Activated naive CD4-positive, alpha-beta T cell treated with anti-CD3 and anti-CD28 coated beads for 36 hours (primary cell): ENCODE measurements at places on chromosomes 3 and 15. TPM values are rescaled to one million over a fixed set of nuclear protein-coding genes. Genes with fewer than 3 reads are reported as not detected.

The RETNLB gene
- total RNA-seq, result not detected

The ISY1 gene
- total RNA-seq, result 56.8 TPM

The RBMS3 gene
- total RNA-seq, result 1.1 TPM

GRCh38 chr3:101120039-101120438 is 126.8 kb upstream of the ABI3BP start:
- peaks cover 13% of the 10 kb centered on the region for H3K27me3 ChIP-seq
- no peaks in the 10 kb centered on the region for H3K36me3 ChIP-seq
- no peak for DNase-seq

- no peak overlapping the region for H3K27ac ChIP-seq
- DNase-seq, result no peak
- peaks cover 9% of the 10 kb centered on the region for H3K27me3 ChIP-seq
- H3K36me3 ChIP-seq, result no peaks in the 10 kb centered on the region
Measured at GRCh38 chr3:53485675-53486403, 8.6 kb upstream of the CACNA1D start.

DNA sequence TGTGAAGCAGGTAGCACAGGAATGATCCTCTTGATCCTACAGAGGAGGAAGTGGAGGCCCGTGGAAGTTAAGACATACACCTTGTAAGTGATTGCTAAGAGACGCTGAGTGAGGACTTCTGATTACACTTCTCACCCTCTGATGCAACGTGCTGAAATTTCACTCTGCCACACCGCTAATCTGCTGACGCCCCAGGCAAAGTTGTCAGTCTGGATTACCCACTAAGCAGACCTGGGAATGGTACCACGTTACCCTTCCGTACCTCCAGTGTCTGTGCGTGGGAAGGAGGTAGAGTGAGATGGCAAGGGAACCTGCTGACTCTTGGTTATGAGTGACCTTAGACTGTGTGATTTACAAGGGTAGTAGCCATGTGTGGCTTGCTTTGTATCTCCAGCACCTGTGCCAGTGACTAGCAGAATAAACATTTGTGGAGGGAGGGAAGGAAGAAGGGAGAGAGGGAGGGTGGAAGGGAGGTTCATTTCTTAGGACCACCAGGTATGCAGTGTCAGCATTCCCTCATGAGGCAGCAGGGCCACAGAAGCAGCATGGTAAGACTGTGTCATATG is 115.0 kb downstream of the ALDH1A2 start:
- H3K36me3 ChIP-seq, result no peaks in the 10 kb centered on the region
- H3K4me1 ChIP-seq, result no peaks in the 10 kb centered on the region
- no peak overlapping the region for H3K27ac ChIP-seq
- peaks cover 2% of the 10 kb centered on the region for H3K27me3 ChIP-seq
- no peak overlapping the region for H3K4me3 ChIP-seq

The ANKRD63 gene
- total RNA-seq, result not detected

GRCh38 chr3:129161860-129162271 is 1.0 kb upstream of the ISY1 start:
- peak; percentile 45 for DNase-seq
- H3K27ac ChIP-seq, result peak overlapping the region; percentile 99
- H3K27me3 ChIP-seq, result no peaks in the 10 kb centered on the region
- H3K4me3 ChIP-seq, result peak overlapping the region; percentile 87
- H3K4me1 ChIP-seq, result peaks cover 31% of the 10 kb centered on the region

The C3orf22 gene
- total RNA-seq, result not detected

DNA sequence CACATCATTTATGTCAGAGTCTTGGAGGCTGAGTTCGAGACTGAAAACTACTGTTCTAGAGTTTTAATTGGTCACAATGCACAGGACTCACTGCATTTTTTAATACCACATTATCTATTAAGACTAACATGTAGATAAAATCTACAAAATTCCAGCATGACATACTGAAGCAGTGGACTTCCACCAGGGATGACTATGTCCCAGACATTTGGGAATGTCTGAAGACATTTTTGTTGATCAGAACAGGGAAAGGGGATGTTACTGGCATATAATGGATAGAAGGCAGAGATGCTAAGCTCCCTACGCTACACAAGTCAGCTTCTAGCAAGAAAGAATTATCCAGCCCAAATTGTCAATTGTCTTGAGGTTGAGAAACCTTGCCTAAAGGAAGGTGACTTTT is 419.0 kb upstream of the TGFBR2 start:
- H3K36me3 ChIP-seq, result no peaks in the 10 kb centered on the region
- H3K4me3 ChIP-seq, result no peak overlapping the region
- no peak for DNase-seq
- H3K4me1 ChIP-seq, result no peaks in the 10 kb centered on the region
- no peak overlapping the region for H3K27ac ChIP-seq

The GOLGA8G gene
- total RNA-seq, result not detected

The MYEF2 gene
- total RNA-seq, result 32.7 TPM

The ABHD10 gene
- 54.6 TPM for total RNA-seq

DNA sequence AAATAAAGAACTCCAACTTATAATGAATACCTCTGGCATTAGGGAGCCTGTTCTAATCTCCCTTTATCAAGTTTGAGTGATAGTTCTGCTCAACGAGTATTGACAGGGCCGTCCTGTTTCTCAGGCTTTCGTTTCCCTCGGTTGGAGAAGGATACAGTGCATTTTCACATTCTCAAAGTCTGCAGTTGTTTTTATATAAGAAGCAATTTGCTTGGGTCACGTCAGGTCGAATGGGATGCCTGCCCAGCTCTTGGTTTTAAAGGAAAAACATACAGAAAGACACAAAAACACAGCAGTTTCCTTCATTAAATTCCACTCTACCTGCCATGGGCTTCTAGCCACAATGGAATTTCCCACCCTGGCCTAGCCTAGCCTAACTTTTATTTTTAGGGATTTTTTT is 366.3 kb downstream of the TIGIT start:
- no peaks in the 10 kb centered on the region for H3K4me1 ChIP-seq
- no peak overlapping the region for H3K4me3 ChIP-seq
- peaks cover 15% of the 10 kb centered on the region for H3K36me3 ChIP-seq
- no peak overlapping the region for H3K27ac ChIP-seq
- H3K27me3 ChIP-seq, result no peaks in the 10 kb centered on the region

- peaks cover 2% of the 10 kb centered on the region for H3K4me1 ChIP-seq
- H3K27me3 ChIP-seq, result no peaks in the 10 kb centered on the region
- H3K27ac ChIP-seq, result no peak overlapping the region
- H3K36me3 ChIP-seq, result peaks cover 6% of the 10 kb centered on the region
Measured at GRCh38 chr3:179673523-179673922, 20.7 kb downstream of the USP13 start.

The RLBP1 gene
- not detected for total RNA-seq

The MYLK gene
- total RNA-seq, result not detected

DNA sequence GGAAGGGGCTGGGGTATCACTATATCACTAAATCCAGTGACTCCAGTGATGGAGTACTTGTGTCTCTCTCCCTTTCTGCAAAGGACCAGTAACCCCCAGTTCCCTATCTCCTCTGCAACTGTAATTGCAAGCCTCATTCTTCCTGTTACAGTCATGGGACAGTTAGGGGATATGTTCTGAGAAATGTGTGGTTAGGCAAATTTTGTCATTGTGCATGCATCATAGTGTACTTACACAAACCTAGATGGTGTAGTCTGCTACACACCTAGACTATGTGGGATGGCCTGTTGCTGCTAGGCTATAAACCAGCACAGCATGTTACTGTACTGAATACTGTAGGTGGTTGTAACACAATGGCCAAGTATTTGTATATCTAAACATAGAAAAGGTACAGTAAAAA is 2.2 kb downstream of the VPS8 start:
- H3K27ac ChIP-seq, result peak overlapping the region; percentile 0
- H3K4me3 ChIP-seq, result no peak overlapping the region
- peaks cover 4% of the 10 kb centered on the region for H3K36me3 ChIP-seq
- DNase-seq, result peak; percentile 8

DNA sequence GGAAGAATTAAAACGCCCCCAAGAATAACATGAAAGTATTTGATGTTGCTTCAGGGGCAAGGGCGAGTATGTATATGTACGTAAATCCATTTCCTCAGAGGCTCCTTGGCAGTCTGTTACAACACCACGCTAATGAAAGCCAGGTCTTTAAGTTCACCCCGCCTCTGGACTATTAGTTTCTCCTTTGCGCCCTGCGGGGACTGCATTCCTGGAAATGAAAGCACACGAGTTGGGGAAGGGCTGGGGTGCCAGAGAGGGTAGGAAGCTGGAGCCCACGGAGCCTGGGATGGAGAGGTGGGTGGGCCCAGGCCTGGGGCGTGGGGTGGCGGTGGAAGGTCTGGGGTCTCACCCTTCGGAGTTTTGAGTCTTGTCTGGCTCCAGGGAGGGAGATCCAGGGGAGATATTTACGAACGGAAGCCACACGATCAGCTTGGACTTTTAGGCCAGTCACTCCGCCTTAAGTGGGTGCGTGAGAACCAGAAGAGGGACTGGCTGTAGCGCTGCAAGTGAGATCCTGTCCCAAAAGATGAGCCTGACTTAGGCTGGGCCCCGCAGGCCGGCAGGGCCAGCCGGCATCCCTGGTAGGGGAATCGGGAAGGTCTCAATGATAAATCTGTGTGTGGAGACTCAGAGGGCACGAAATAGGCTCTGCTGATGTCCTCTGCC is 1.6 kb upstream of the PLCL2 start:
- no peak for DNase-seq
- H3K36me3 ChIP-seq, result peaks cover 1% of the 10 kb centered on the region
- H3K4me1 ChIP-seq, result peaks cover 12% of the 10 kb centered on the region
- H3K27ac ChIP-seq, result no peak overlapping the region
- H3K4me3 ChIP-seq, result peak overlapping the region; percentile 68

DNA sequence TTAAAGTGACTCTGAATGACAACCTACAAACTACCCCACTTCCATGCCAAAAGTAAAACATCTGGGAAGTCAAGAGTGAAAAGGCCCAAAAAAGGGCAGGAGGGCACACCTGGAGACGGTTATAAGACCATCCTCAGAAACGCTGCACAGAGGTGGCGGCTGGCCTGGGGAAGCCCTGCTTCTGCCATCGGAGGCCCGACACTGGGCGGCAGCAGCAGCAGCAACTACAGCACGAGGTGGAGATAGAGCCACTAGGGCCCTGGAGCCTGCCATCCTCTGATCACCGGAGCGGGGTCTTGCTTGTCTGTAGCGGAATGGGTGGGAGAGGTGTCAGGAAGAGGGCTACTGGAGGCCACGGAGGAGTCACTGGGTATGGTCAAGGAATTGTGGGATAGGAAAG is 283.3 kb downstream of the ADAMTS17 start:
- no peak for DNase-seq
- no peaks in the 10 kb centered on the region for H3K27me3 ChIP-seq
- no peaks in the 10 kb centered on the region for H3K4me1 ChIP-seq
- no peak overlapping the region for H3K27ac ChIP-seq
- H3K36me3 ChIP-seq, result no peaks in the 10 kb centered on the region

GRCh38 chr15:66630801-66631351 is 65.1 kb upstream of the LCTL start:
- H3K4me3 ChIP-seq, result no peak overlapping the region
- no peak for DNase-seq
- H3K27me3 ChIP-seq, result no peaks in the 10 kb centered on the region
- H3K27ac ChIP-seq, result no peak overlapping the region

- H3K4me3 ChIP-seq, result no peak overlapping the region
- no peaks in the 10 kb centered on the region for H3K36me3 ChIP-seq
- peaks cover 17% of the 10 kb centered on the region for H3K27me3 ChIP-seq
- peaks cover 20% of the 10 kb centered on the region for H3K4me1 ChIP-seq
Measured at GRCh38 chr3:186189492-186189891, 80.6 kb upstream of the ETV5 start.

DNA sequence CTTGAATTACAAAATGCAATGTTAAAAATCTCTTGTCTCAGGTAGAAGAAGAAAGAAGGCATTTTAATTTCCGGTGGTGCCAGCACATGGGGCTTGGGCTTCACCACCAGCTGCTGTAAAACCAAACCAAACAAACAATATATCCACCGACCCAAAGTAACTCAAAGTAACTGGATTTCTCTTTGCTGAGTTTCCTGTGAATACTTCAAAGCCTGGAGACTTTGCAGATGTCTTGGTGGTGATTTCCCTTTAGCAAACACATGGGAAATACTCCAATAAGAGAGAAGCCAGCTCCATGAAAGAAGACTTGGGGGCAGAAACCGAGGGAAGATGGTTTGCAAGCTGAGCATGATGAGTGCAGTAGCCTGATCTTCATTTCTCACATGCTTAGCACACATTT is 62.6 kb downstream of the EIF4E3 start:
- peak; percentile 23 for DNase-seq
- H3K36me3 ChIP-seq, result peaks cover 13% of the 10 kb centered on the region
- no peak overlapping the region for H3K4me3 ChIP-seq
- H3K4me1 ChIP-seq, result peaks cover 23% of the 10 kb centered on the region
- H3K27me3 ChIP-seq, result no peaks in the 10 kb centered on the region
- H3K27ac ChIP-seq, result no peak overlapping the region

The PODXL2 gene
- 1.1 TPM for total RNA-seq

- peaks cover 49% of the 10 kb centered on the region for H3K36me3 ChIP-seq
- no peak overlapping the region for H3K4me3 ChIP-seq
- no peaks in the 10 kb centered on the region for H3K27me3 ChIP-seq
- H3K27ac ChIP-seq, result peak overlapping the region; percentile 2
Measured at GRCh38 chr3:13385373-13385965, 34.7 kb downstream of the NUP210 start.

GRCh38 chr3:11470031-11470853 is 173.5 kb downstream of the VGLL4 start:
- H3K36me3 ChIP-seq, result peaks cover 10% of the 10 kb centered on the region
- no peaks in the 10 kb centered on the region for H3K4me1 ChIP-seq
- no peak overlapping the region for H3K27ac ChIP-seq
- H3K27me3 ChIP-seq, result no peaks in the 10 kb centered on the region

DNA sequence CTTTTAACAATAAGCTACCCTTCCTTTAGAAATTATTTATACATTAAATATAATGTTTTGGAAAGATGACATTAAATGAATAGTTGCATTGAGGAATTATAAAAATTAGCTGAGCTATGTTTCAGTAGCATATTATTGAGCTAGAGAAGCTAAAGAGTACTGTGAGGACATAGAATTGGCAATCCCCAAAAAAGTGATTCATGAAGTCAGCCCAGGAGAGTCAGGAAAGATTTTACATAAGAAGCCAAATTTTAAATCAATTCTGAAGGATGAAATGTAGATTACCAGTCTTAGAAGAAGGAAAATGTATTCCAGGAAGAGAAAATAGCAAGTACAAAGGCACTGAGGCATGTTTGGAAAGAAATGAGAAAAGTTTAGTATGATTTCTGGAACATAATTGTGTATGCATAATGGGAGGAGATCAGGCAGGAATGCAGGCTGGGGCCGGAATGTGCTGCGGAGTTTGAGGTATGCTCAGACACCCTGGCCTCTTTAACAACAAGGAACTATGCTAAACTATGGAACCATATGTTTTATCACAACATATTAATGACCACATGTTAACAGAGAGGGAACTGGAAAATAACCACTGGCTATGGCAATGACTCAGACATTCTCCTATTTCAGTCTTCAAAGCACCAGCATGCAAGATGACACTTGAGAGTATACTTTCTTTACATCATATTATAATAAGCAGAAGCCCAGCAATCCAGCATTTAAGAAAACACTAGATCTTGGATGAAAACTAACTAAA is 103.3 kb upstream of the COL8A1 start:
- no peaks in the 10 kb centered on the region for H3K4me1 ChIP-seq
- no peak overlapping the region for H3K27ac ChIP-seq
- H3K4me3 ChIP-seq, result no peak overlapping the region
- peaks cover 3% of the 10 kb centered on the region for H3K27me3 ChIP-seq
